Brain microvascular endothelial cell (primary cell): ENCODE measurements at places on chromosomes 2 and 18.

GRCh38 chr18:13381331-13381730 lies 162.8 kb downstream of the LDLRAD4 start:
- no peak for DNase-seq

- DNase-seq: no peak
Measured at GRCh38 chr18:44961288-44961995, 280.8 kb downstream of the SETBP1 start.

DNA sequence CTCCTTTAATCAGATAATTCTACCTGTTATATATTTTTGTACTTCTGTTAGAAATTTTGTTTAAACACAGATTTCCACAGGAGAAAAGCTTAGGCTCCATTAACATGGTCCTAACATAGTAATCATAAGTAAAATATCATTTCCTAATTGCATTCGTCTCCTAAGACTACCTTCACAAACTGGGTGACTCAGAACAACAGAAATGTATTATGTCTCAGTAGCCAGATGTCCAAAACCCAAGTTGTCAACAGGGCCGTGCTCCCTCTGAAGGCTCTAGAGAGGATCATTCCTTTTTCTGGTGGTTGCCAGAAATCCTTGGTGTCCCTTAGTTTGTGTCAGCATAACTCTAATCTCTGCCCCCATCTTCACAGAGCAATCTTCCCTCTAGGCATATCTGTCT lies 5.4 kb downstream of the FBXO15 start:
- no peak for DNase-seq

DNA sequence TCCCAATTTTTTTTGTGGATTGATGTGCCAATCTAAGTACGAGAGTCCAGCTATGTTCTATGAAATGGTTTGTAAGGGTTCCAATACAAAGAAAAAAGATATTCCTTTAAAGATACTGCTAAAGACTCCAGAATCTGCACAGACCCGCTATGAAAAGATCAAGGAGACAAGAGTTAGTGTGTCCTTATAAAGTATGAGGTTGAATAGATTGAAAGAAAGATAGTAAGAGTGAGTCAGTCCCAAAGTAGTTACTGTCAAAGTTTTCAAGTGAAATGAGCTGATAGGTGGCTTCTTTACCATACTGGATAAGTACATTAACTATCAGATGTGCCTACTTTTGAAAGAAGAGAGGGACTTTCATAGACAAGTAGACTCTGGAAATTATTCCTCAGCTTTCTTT lies 17.9 kb upstream of the EHBP1 start:
- DNase-seq: no peak

- no peak for DNase-seq
Measured at GRCh38 chr18:25077944-25078723, 273.8 kb downstream of the ZNF521 start.

DNA sequence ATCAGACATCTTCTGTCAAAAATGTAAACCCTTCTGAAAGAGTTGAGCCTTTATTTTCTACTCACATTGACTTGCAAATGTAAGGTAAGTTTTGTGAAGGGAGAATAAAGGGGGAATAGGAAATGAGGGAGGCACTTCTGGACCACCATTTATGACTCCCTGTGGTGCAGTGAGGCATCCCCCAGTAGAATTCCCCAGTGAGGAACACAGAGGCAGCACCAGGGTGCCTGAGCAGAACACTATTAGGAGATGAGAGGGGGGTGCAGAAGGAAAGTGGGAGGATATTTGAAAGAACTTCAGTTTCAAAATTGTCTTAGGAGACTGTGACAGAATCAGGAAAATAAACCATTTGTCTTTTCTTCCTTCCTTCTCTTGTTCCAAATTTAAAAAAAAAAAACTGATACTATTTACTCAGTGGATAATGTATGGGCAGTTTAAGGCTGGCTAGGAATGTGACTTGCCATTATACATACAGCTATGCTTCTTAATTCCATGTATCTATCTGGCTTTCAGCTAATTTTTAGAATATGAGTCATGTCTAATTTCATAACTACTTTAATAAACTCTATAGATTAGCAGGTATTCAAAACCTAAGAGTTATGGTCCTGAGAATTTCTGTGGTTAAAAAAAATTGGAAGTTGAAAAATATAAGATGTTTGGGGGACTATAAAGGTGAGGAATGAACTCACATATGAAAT lies 478.1 kb upstream of the CHAC2 start:
- no peak for DNase-seq

DNA sequence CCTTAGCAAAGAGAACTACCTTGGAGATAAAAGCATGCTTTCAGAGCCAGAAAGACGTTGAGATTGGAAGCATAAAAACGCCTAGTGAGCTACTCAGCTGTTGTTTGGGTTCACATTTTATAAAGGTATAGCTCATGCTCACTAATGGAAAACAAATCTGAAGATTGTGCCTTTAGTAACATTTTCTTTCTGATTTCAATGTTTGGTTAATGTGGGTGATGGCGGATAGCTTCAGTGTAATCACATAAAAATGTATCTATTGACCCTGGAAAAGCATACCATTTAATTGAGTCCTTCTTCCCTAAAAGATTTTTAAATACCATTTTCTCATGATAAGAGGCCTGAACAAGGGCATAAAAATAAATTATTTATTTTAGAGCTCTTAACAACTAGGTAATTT lies 73.4 kb downstream of the DTNA start:
- DNase-seq: peak; percentile 23

DNA sequence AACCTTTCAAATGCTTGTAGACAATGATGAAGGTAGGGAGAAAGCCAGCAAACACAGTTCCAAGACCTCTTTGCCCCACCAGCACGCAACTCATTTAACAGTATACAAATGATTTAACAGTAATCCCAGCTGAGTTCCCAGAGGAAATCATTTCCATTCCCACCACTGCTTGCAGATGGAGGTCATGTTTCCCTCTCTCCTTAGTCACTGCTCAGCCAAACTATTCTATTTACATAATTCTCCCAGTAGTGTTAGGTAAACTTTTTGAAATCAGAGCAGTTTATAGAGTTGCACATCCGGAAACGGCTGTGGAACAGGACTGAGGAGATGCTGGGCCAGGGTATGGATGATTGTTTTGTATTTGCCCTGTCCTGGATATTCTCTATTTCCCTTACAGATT lies 328.5 kb downstream of the FIGN start:
- DNase-seq: peak; percentile 0

DNA sequence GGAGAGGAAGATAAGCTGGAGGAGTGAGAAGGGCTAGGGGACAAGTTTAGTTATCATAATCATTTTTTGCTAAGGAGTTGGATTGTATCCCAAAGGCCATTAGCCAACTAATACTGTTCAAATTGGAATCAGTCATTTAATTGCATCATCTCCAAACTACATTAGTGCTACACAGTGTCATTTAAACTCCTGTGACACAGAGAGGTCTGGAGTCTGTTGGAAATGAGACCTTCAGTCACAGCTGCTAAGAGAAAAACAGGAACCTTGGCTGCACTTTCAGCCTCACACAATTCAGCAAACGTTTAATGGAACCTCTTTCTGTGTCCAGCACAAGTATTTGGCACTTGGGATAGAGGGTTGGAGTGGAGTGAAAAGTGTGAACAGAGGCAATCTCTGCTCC lies 175.5 kb upstream of the MGAT5 start:
- no peak for DNase-seq

DNA sequence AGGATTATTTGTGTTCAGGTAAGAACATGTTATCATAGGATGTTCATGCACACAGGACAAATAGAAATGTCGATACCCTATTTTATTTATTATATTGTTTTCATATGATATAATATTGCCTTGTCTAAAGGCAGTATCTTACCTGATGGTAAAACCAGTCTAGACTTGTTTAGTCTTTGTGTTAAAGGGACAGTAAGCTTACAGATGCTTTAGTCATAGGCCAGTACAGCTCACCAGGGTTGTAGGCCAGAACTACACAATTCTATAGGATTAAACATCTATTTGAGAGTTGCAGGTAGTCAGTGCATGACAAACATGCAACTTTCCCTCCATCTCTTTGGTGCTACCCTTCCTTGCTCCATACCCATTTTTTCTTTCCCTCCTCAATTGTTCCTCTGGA lies 158.5 kb downstream of the GALNT3 start:
- no peak for DNase-seq

GRCh38 chr2:121505005-121505404 lies 25.7 kb upstream of the RNU4ATAC start:
- DNase-seq: peak; percentile 81

GRCh38 chr2:191325651-191326365 lies 80.6 kb downstream of the MYO1B start:
- DNase-seq: no peak

- no peak for DNase-seq
Measured at GRCh38 chr2:37917281-37918228, 7.5 kb upstream of the RMDN2 start.

- no peak for DNase-seq
Measured at GRCh38 chr2:226832061-226832460, 3.8 kb upstream of the RHBDD1 start.

- DNase-seq: peak; percentile 35
Measured at GRCh38 chr18:36441426-36442240, 144.1 kb downstream of the FHOD3 start.

- no peak for DNase-seq
Measured at GRCh38 chr2:100281521-100282438, 40.5 kb downstream of the LONRF2 start.

- DNase-seq: peak; percentile 81
Measured at GRCh38 chr2:189674374-189675112, at the start of gene ANKAR. Gene ANKAR (plus strand): TSS chr2:189674670. CDS start chr2:189676491, 1,821 bp downstream.

GRCh38 chr2:216761809-216762208 lies 66.5 kb upstream of the IGFBP5 start:
- DNase-seq: no peak

- no peak for DNase-seq
Measured at GRCh38 chr2:138500592-138501424, 762 bp upstream of the SPOPL start.

DNA sequence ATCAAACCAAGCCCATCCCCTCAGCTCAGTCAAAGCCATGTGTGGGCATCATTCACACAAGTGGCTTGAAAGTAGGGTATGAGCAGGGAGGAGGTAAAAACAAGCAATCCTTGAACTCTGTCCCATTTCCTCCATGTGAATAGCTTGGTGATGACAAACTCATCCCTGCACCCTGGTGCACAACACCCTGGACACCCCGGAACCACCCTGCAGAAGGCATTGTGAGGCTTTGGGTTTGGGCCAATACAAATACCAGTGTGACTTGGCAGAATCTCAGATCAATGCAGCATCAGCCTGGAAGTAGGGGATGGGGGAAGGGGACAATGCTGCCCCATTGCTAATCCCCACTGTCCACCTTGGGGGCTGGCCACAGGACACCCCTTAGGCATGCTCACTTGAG lies 28.6 kb downstream of the TGFA start:
- no peak for DNase-seq

DNA sequence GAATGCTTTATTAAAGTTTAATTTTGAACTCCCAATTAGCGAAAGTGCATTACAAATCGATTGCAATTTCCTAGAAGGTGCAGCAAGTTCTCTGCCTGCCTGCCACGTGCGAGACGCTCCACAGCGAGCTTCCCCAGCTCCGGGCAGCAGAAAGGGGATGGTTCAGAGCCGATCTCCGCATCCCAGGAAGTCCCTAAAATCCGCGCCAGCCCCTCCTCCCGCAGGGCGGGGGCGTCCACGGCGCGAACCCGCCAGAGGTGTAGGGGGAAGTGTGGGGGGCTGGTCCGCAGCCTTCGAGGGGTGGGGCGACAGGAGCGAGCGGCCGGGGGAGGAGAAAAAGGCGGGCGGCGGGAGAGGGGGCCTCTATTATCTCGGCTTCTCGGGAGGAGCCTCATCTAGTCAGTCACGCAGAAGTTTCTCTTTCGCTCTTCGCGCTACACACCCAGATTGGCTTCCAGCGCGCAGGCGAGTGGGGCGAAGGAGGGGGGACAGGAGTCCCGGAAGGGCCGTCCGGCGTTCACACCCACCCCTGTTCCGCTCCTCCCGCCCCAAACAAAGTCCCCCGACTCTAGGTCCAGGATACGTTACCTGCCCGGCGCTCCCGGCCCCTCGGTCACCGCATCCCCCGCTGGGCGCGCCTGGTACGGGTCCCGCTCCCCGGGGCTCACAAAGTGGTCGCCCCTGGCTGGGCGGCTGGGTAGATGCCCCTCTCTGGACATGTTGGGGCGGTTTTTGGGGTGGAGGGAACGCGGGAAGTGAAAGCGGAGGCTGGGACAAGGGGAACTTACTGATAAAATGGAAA lies 9.1 kb upstream of the NR4A2 start:
- peak; percentile 89 for DNase-seq

DNA sequence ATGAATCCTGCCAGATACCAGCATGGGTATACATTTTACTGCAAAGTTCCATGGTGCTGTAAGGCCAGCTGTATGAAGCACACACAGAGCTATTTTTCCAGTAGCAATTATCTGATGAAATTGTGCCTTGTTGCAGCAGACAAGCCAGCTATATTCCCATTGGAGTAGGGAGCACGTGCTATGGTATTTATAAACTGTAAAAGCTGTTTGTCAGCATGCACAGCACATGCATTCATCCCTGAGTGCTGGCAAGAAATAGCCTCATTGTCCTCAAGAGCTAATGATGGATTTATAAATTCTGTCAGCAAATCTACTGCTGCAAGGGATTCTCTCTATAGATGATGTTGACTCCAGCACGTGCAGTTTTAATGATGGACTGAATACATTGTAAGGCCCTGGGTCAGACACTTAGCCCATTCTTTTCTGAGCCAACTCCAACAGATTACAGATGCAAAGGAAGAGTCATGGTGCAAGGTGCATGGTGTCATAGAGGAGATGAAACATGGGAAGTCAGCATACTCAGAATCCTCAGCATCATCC lies 61.7 kb downstream of the KCNS3 start:
- DNase-seq: no peak

DNA sequence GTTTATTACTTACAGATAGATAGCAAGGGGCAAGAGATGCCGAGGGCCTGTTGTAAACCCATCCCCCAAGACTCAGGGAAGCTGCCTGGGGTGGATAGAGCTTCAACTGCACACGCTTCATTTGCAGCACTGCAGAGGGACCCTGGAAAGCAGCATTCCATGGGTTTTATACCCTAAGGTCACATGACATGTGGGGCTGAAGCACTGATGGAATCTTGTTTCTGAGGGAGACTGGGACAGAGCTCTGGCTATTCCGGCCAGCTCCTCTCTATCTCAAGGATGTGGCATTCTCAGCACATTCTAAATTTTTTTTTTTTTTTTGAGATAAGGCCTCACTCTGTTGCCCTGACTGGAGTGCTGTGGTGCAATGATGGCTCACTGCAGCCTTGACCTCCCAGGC lies 300.1 kb downstream of the MYCN start:
- no peak for DNase-seq

DNA sequence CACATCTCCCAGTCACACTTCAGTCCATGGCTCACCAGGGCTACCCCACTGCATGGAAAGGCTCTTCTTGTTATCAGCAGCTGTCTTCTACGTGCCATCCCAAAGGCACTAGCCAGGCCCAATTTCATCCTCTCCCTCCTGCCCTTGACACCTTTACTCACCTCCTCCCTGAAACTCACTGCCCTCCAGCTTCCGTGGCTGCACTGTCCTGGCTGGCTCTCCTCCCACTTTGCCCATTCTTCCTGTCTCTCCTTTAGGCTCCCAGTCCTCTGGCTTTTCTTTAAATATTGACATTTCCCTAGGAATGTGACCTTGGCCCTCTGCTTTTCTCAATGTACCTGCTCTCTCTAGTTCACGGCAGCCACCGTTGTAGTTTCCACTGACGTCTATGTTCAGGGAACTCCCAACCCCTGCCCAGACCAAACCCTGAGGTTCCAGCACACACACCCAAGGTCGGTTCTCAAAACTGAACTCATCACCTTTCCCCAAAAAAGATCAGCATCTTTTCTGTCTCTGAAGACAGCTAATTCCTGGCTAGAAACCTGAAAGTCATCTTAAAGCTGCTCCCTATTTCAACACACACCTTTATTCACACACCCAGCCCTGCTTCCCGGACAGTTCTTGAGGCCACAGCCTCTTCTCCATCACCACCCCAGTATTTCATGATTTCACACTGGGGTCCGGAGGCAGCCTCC lies 36.7 kb downstream of the WDFY1 start:
- no peak for DNase-seq
